ENCODE measurements at places on chromosomes 13 and 19. TPM values are rescaled to one million over a fixed set of nuclear protein-coding genes. Genes with fewer than 3 reads are reported as not detected.

DNA sequence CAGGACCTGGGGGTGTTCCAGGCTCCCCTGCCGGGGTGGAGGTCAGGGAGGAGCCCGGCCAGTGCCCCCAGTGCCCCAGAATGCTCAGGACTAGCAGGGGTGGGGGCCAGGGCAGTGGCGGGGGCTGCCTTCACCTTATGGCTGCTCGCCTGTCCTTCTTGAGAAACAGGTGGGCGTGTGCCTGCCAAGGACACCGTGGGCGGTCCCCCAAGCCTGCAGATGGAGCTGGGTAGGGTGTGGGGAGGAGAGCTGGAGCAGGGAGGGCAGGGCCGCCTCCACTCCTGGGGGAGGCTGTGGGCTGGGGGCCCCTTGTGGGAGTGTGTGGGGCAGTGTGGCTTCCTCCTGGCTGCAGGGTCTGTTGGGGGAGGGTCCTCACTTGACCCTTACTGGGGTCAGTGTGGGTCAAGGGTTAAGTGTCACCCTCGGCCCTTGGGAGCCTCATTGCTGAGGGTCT is 160.1 kb downstream of the KDM4B start:
- no peak for DNase-seq
- H3K27me3 ChIP-seq: no peaks in the 10 kb centered on the region
- H3K4me1 ChIP-seq: peaks cover 47% of the 10 kb centered on the region
- peak overlapping the region; percentile 92 for H3K27ac ChIP-seq
- no peak overlapping the region for H3K4me3 ChIP-seq
- peaks cover 1% of the 10 kb centered on the region for H3K36me3 ChIP-seq

DNA sequence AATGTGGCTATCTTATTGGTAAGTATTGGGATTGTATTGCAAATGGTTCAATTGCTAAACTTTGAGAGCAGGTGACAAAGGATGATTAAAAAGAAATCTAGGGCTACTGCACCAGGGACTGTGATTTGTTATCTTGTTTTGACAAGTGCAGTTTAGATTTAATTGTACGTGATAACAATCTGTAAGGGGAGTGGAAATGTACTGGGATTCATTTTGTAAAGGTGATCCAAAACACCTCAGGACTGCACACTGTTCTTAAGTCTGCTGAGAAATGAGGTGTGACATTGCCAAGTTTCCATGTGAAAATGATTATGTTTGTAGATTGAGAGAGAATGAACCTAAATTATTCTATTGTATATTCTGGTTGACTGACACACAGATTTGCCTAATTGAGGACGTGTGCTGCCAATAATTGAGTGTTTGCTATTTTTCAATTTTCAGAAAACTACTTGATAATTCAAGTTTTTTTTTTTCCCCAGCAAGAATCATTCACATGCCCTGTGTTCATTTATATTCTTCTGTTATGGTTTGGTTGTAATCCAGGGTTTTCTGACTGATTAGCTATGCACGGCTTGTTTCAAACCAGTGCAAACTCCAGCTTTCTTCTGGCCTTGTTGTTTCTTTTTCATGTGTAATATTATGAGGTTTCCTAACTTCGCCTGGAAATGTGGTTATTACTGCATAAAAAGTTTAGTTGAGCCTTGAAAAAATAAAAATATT is 308.0 kb downstream of the OLFM4 start:
- no peaks in the 10 kb centered on the region for H3K36me3 ChIP-seq
- H3K4me1 ChIP-seq: no peaks in the 10 kb centered on the region
- H3K27me3 ChIP-seq: no peaks in the 10 kb centered on the region
- no peak overlapping the region for H3K27ac ChIP-seq
- no peak overlapping the region for H3K4me3 ChIP-seq
- no peak for DNase-seq

GRCh38 chr13:50154697-50155096 is 139.5 kb downstream of the KCNRG start:
- H3K4me1 ChIP-seq: peaks cover 15% of the 10 kb centered on the region
- DNase-seq: no peak
- H3K4me3 ChIP-seq: no peak overlapping the region
- no peaks in the 10 kb centered on the region for H3K36me3 ChIP-seq

DNA sequence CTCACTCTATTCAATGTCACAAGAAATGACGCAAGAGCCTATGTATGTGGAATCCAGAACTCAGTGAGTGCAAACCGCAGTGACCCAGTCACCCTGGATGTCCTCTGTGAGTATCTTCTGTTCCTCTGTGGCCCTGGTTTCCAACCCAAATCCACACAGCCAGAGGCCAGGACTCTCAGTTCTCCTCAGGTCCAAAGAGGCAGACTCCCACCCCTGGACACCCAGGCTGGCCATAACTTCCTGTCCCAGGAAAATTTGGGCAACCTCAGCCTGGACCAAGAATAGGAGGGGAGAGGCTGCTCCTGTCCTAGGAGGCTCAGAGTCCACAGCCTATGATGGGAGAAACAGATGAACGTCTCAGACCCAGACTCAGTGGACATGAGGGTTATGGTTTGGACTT is 11.7 kb downstream of the CEACAM5 start:
- H3K4me1 ChIP-seq: no peaks in the 10 kb centered on the region
- H3K27ac ChIP-seq: no peak overlapping the region
- no peaks in the 10 kb centered on the region for H3K27me3 ChIP-seq
- no peaks in the 10 kb centered on the region for H3K36me3 ChIP-seq
- DNase-seq: no peak

DNA sequence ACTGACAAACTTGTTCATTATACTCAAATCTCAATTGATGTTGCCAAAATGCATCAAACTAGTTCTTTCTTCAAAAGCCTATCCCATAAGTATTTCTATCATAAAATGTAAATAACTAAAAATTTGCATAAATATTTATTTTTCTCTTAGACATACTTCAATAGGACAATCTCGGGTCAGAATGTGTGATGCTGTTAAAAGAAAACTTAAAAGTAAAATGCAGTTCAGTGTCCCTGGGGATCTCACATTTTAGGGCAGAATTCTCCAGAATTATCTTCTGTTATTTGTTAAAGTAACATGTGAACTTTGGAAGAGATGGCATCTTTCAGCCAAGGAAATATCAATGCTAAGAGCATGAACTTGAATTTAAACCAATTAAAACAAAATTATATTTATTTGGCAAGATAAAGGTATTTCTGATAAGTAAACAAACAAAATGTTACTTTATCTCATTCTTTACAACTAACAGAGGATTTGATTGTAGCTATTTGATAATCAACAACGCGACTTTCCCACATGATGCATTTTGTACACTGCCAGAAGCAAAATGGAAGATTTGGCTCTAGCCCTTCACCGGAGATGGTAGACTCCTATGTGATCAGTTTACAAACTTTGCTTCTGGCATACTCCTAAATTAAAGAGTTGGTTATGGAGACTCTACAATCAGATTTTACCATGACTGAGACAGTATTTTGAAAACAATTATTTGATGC is 169.5 kb upstream of the EDNRB start:
- DNase-seq: no peak
- no peaks in the 10 kb centered on the region for H3K36me3 ChIP-seq
- H3K27ac ChIP-seq: no peak overlapping the region
- H3K4me1 ChIP-seq: peaks cover 9% of the 10 kb centered on the region
- no peak overlapping the region for H3K4me3 ChIP-seq

GRCh38 chr13:109370496-109370895 is 415.9 kb downstream of the IRS2 start:
- no peaks in the 10 kb centered on the region for H3K27me3 ChIP-seq
- H3K27ac ChIP-seq: no peak overlapping the region
- H3K36me3 ChIP-seq: no peaks in the 10 kb centered on the region
- no peak overlapping the region for H3K4me3 ChIP-seq
- no peaks in the 10 kb centered on the region for H3K4me1 ChIP-seq

DNA sequence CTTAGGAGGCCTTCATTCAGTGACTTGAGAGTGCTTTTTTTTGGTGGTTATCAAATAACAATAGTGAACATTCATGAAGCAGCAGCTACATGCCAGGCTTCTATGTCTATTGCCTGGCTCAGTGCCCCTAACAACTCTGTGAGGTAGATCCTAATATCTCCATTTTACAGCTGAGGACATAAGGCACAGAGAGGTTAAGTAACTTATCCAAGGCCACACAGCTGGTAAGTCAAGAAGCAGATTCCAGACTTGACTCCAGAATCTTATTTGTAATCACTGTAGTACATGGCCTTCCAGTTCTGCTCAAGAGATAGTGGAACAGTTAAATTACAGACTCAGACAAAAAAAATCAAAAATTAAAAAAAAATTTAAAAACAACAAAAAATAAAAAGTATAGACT is 26.8 kb downstream of the CKM start:
- H3K27me3 ChIP-seq: no peaks in the 10 kb centered on the region
- H3K4me3 ChIP-seq: no peak overlapping the region
- no peak overlapping the region for H3K27ac ChIP-seq
- peaks cover 99% of the 10 kb centered on the region for H3K36me3 ChIP-seq
- H3K4me1 ChIP-seq: no peaks in the 10 kb centered on the region

DNA sequence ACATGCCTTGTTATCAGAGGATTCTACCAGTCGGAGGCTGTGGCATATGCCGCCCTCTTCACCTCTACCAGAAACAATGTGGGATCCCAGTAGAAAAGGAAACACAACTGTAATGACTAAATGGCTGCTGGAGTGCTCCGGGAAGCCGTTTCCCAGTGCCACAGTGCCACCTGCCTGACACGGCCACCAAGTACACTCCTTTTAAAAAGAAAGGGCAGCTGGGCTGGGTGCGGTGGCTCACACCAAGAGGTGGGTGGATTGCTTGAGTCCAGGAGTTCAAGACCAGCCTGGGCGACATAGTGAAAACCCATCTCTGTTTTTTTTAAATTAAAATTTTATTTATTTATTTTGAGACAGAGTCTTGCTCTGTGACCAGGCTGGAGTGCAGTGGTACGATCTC is 67.3 kb downstream of the TRPM4 start:
- H3K36me3 ChIP-seq: no peaks in the 10 kb centered on the region
- peaks cover 8% of the 10 kb centered on the region for H3K4me1 ChIP-seq
- H3K27ac ChIP-seq: no peak overlapping the region
- H3K27me3 ChIP-seq: no peaks in the 10 kb centered on the region
- no peak for DNase-seq

- H3K27ac ChIP-seq: no peak overlapping the region
- DNase-seq: no peak
- no peaks in the 10 kb centered on the region for H3K36me3 ChIP-seq
- no peaks in the 10 kb centered on the region for H3K27me3 ChIP-seq
- H3K4me3 ChIP-seq: no peak overlapping the region
Measured at GRCh38 chr19:28301961-28302360, 911.0 kb downstream of the UQCRFS1 start.

- H3K27me3 ChIP-seq: no peaks in the 10 kb centered on the region
- no peak overlapping the region for H3K4me3 ChIP-seq
- no peaks in the 10 kb centered on the region for H3K36me3 ChIP-seq
Measured at GRCh38 chr13:84655677-84656076, 773.4 kb upstream of the SLITRK1 start.

DNA sequence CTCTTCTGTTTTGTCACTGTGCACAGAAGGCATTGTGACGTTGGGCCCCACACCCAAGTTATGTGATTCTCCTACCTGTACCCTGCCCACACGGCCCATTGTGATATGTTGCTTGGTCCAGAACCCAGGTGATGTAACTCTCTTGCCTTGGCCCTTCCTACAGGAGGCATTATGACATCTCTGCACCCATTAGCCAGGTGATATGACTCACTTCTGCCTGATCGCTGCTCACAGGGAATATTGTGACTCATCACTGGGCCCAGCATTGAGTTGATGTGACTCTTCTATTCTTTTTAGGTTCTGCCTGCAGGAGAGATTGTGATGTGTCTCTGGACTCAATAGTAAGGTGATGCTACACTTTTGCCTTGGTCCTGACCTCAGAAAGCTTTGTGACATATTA is 65.4 kb upstream of the ZNF91 start:
- H3K27me3 ChIP-seq: no peaks in the 10 kb centered on the region
- H3K4me3 ChIP-seq: no peak overlapping the region
- H3K4me1 ChIP-seq: no peaks in the 10 kb centered on the region
- H3K27ac ChIP-seq: no peak overlapping the region

- H3K27ac ChIP-seq: no peak overlapping the region
- no peaks in the 10 kb centered on the region for H3K36me3 ChIP-seq
- peaks cover 18% of the 10 kb centered on the region for H3K4me1 ChIP-seq
- no peak overlapping the region for H3K4me3 ChIP-seq
- H3K27me3 ChIP-seq: peaks cover 20% of the 10 kb centered on the region
Measured at GRCh38 chr13:113865427-113865826, 1.6 kb upstream of the GAS6 start.

GRCh38 chr13:105972811-105973590 is 562.5 kb downstream of the EFNB2 start:
- no peaks in the 10 kb centered on the region for H3K27me3 ChIP-seq
- no peaks in the 10 kb centered on the region for H3K36me3 ChIP-seq
- no peak for DNase-seq
- H3K4me3 ChIP-seq: no peak overlapping the region

DNA sequence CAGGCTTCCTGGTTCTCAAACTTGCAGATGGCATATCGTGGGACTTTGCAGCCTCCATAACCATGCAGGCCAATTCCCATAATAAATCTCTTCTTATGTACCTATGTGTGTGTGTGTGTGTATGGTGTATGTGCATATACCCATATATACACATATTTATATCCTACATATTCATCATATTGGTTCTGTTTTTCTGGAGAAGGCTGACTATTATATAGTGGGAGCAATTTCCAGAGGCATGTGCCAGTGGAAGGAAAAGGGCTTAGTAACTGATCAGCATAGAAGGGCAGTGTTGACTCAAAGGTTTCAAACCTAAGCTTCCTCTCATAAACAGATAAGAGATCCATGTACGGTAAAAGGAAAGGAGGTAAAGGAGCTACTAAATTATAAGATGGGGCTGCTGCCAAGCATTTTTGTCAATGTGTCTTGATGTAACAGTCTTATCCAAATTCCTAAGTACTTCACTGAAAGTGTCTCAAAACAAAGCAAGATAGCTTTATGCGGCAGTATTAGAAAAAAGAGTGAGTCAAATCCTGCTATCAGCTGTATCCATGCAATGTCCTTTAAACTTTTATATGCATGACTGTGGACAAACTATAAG is 432.1 kb downstream of the TBC1D4 start:
- H3K4me3 ChIP-seq: no peak overlapping the region
- H3K27me3 ChIP-seq: no peaks in the 10 kb centered on the region
- no peak for DNase-seq
- no peak overlapping the region for H3K27ac ChIP-seq
- no peaks in the 10 kb centered on the region for H3K4me1 ChIP-seq
- H3K36me3 ChIP-seq: no peaks in the 10 kb centered on the region

GJB6 gene
- polyA plus RNA-seq: 0.30 TPM

ELANE gene
- polyA plus RNA-seq: 5.4 TPM

KL gene
- 0.83 TPM for polyA plus RNA-seq

PROZ gene
- polyA plus RNA-seq: not detected

SLC25A41 gene
- 0.18 TPM for polyA plus RNA-seq

ZNF28 gene
- polyA plus RNA-seq: 1.8 TPM

ZNF491 gene
- 0.68 TPM for polyA plus RNA-seq

ZNF527 gene
- polyA plus RNA-seq: 4.0 TPM

HIPK4 gene
- not detected for polyA plus RNA-seq
